ENCODE measurements at places on chromosomes 2 and 18.

- DNase-seq = no peak
Observed at GRCh38 chr2:25981596-25982272, 563 bp downstream of the KIF3C start.

GRCh38 chr18:28036488-28036887 lies 140.4 kb downstream of the CDH2 start:
- no peak for DNase-seq

DNA sequence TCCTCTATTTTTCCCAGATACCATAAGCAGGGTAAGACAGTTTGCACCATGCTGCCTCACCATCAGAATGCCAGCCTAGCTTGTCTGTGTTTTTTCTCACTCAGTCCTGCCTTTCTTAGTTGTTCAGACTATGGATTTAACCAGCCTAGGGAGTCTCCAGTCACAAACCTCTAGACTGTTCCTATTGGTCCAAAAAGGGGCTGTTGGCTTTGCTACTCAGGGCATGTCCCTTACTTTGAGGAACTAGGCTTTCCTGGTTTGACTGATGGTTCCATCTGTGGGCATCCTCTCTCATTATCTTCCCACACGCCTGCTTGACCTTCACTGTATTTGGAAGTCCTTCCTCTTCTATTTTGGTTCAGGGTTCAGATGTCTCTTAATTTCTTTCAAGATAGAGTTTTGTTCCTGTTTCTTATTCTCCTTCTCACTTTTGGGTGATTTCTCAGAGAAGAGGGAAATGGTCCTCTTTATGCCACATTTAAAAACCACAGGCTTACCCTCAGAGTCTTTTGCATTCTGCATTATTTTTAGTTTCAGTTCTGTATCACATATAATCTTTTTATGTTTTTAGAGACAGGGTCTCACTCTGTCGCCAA lies 31.3 kb upstream of the TMEM131 start:
- DNase-seq = no peak

GRCh38 chr2:38465789-38466127 lies 88.7 kb upstream of the ATL2 start:
- DNase-seq = peak; percentile 18

DNA sequence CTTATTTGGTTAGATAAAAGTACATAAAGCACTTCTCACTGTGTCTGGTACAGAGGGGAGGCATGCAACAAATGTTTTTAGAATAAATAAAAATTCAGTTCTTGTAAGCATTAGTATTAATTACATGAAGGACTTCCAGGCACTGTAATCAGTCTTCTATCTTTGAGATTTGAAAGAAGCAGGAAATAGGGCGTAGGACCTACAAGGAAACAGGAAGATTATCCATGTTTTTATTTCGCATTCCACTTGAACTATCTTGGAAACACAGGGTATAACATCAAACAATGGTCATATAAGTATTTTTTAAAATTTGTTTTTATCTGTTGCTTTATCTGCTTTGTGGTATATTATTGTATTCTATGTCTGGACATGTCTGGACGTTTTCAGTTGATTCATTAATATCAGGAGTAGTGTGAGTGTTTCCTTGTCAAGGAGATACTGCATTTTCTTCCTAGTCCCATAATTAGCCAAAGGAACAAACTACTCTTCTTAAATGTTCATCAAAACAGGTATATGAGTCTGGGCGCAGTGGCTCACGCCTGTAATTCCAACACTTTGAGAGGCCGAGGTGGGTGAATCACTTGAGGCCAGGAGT lies 32.5 kb downstream of the BMPR2 start:
- no peak for DNase-seq

DNA sequence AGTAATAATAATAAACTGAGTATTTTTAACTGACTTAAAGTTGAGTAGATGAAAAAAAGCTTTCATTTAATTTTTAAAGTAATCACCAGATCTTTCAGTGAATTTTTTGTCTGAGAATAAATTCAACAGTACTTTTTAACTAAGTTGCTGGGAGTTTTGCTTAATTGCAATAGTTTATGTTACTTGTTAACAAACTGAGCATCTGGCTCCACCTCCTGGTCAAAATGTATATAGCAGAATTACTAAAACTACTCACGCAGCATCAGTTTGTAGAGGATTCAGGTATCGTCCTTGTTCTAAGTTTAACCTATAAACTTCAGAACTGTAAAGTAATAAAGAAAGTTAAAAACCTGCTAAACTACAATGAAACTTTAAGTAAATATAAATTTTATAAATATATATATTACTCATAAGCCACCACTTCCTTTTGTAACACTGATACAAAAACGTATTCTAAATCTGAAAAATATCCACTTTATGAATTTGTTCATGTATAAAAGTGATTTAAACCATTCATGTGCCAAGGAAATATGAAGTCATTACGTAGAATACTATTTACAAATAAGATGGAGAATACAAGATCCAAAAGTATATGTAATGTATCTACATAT lies 21.3 kb downstream of the NOL10 start:
- peak; percentile 76 for DNase-seq

GRCh38 chr2:176085120-176085788 lies 1.5 kb upstream of the EVX2 start:
- DNase-seq = no peak

DNA sequence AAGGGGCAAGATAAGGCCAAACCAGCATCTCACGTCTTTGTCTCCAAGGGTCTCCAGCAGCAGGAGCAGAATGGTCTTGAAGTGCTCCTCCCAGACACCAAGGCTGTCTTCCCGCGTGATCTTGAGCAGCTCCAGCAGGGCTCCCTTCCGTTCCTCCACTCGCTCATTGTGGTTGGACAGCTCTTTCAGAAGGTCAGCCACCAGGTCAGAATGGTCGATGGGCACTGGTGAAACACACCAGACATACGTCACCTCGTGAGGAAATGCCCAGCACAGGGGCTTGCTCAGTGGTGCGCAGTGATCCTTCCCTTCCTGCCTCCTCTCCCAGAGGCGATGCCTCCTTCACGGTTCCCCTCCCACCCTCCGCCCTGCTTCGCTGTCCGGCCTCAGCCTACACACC lies 80.1 kb upstream of the TFCP2L1 start:
- DNase-seq = no peak

GRCh38 chr2:240235811-240236210 lies 95.4 kb upstream of the OTOS start:
- no peak for DNase-seq
